ENCODE measurements at places on chromosomes 11 and 22.

DNA sequence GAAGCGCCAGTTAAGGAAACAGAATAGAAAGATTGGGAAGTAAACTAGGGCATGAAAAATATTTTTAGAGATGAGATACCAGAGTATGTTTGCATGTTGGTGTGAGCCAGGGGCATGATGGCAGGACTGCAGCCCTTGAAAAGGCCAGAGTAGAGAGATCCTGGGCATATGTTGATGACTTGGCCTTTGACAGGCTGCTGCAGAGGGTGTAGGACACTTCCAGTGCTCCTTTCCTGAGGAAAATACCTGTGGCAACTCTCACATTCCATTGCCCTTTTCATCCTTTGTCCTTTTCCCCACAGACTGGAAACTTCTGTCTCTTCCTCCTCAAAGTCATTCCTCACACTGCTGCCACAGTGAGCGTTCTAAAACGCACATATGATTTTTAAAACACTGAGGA lies 150.7 kb upstream of the CCDC90B start:
- no peak for DNase-seq

DNA sequence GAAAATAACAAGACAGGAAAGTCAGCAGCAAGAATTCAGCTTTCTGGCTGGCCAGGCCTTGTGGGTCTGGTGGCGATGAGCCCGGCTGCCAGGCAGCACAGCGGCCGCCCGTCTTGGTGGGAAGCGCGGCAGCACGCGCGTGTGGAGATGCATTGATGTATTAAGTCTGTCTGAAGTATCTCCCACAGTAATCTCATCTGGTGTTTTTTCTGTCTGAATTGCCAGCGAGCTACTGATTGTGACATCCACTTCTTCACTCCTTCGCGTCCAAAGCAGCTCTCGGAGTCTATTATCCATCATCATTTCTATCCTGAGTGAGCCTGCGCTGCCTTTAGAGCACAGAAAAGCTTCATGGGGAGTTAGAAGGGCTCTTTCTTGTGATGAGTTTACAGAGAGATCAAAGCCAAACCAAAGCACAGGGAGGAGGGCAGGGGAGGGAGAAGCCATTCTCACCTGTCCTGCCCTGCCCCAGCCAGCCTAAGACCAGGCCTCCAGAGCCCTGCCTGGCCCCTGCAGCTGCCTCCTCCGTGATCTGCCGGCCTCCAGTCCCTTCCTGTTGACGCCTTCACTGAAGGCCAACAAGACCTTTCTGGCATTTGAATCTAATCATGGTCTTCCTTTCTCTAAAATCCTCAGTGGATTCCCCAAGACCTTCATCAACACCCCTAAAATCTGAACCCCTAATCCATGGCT lies 1419.0 kb downstream of the TBC1D22A start:
- DNase-seq = no peak

DNA sequence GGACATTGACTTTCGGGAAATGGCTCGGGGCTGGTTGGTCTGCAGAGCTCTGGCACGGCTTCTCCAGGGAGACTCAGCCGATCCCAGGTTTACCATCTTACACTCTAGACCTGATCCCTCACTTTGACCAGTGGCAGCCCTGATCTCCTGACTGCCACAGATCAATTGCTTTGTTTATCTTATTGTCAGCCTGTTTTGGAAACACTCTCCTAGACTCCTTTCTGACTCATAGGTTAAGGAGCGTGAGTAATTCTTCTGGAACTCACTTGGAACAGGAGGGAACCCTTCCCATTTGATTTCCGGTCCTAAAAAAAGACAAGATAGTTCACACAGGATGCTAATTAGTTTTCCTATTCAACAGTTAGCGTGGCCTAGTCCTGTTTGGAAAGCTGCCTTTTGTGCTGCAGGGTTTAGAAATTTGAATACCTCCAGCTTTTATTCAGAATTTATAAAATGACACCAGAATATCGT lies 16.0 kb upstream of the BMAL1 start:
- no peak for DNase-seq

GRCh38 chr11:65288706-65289536 lies 25.7 kb upstream of the CDC42EP2 start:
- no peak for DNase-seq

GRCh38 chr22:25332386-25332785 lies 112.9 kb downstream of the CRYBB2 start:
- no peak for DNase-seq

DNA sequence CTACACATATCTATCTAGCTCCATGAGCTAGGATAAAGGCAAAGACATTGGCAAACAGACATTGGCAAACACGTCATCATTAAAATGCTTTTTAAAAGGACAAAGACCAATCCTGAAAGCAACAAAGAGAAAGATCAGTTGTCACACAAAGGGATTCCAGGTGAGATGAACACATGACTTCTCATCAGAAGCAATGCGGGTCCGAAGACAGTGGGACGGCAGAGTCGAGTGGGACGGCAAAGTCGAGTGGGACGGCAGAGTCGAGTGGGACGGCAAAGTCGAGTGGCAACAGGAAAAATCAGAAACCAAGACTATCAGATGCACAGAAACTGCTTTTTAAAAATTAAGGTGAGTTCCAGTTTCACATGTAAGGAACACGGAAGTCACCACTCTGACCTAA lies 609.5 kb downstream of the BRD1 start:
- no peak for DNase-seq

DNA sequence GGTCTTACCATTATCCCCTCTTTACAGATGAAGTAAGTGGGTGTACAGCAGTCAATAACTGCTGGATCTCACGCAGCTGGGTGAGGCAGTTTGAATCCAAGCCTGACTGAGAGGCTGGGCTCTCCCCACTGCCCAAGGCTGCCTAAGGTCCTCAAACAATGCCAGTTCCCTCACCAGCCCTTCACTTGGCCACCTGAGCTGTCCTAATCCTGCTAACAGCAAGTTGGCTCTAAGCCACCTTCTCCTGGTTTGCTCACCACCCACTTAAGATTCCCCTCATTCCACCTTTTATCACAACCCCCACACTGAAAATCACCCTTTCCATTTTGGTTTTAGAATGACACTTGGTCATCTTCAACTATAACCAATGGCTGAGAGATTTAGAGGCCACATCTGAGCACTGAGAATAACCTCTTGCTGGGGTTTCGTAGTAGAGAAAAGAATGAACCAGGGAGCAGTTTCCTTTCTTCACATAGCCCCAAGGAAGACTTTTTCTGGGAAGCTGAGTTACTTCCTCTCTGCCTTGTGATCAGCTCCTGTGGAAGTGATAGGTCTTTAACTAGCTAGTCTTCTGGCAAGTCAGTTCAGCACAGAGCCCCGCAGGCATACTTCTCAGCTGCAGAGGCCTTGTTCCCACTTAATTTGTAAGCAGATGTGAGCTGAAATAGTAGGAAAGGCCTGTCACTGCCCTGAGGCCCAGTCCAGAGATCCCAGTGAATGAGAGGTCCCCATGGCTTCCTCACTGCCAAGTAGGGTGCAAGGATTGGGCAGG lies 57.8 kb upstream of the TTC12 start:
- no peak for DNase-seq

GRCh38 chr22:25746012-25746373 lies 4.0 kb downstream of the MYO18B start:
- DNase-seq = no peak

GRCh38 chr22:28029956-28030355 lies 110.9 kb upstream of the PITPNB start:
- DNase-seq = no peak

DNA sequence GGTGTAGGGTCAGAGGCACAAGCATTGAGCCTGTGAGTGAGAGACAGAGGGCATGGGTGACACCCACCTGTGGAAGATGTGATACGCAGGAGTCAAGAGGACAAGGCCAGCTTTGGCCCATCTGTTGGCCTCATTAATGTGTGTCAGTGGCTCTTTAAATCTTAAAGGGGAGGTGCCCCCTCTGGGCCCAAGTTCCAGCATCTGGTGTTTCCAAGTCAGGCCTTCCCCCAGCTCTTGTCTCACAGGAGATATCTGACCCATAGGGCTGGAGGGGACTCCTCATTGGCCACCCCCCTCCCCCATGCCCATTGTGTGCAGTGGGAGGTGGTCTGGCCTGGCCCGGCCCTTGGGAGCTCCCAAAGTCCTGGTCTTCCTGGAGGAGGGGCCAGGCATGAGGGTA lies 8.9 kb downstream of the KCNK7 start:
- DNase-seq = no peak

GRCh38 chr11:84714316-84714780 lies 912.8 kb downstream of the DLG2 start:
- no peak for DNase-seq

DNA sequence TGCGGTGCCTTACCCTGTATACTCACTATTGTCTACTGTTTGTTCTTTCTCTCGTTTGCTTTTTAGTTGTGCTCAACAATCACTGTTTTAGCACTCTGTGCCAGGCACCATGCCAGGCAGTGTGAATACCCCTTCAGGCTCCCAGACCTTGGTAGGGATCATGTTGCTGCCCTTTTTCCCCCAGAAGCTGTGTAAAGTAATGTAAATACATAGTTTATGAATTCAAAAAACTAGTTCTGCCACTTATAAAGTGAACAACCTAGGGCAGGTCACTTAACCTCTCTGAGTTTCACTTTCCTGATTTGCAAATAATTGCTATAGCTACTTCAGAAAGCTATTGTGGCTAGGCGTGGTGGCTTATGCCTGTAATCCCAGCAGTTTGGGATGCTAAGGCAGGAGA lies 81.0 kb upstream of the CTSC start:
- DNase-seq = no peak

GRCh38 chr11:38169286-38169685 lies 1571.2 kb upstream of the RAG2 start:
- DNase-seq = peak; percentile 55

GRCh38 chr11:69113226-69113625 lies 42.5 kb upstream of the SMIM38 start:
- DNase-seq = no peak

GRCh38 chr11:47235163-47235562 lies 13.5 kb downstream of the ACP2 start:
- DNase-seq = no peak

GRCh38 chr22:45430871-45431270 lies 17.4 kb downstream of the RIBC2 start:
- DNase-seq = no peak

DNA sequence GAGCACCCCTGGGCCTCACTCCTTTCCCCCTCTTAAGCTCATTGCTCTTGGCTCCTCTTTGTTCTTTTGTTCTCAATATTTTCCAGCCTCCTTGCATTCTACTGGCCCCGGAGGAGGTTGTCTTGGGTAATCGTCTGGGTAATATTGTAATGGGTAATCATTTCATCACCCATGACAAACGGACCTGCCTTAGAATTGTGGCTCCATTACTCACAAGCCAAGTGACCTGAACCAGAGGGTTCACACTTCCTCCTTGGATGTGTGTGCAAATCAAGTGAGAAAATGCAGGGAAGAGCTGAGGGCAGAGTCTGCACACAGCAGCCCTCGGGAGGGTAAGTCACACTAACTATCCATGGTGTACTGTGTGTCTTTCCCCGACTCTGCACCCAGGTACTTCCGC lies 305.0 kb downstream of the BUD13 start:
- no peak for DNase-seq

GRCh38 chr22:41284465-41284864 lies 1.5 kb downstream of the RANGAP1 start:
- no peak for DNase-seq

- DNase-seq = no peak
These were observed 21.5 kb downstream of the SHISAL1 start for GRCh38 chr22:44291265-44291664.

DNA sequence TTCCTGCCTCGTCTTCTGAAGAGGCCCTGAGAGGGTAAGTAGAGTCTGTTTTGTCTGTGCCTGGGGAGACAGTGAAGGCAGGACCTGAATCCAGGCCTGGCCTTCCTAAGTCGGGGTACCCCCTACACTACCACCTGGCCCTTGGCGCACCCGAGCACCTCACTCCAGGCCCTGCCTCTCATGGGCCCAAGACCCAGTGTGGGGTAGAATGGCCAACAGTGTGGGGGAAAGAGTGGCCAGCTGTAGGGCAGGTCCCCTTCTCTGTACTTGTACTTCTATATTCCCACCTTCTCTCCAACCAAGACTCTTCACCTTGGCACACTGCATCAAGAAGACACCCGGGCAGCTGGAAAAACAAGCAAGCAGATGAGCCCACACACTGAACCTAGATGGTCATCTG lies 22.4 kb upstream of the BID start:
- DNase-seq = no peak

- DNase-seq = no peak
These were observed 293.2 kb downstream of the NTM start for GRCh38 chr11:131663405-131664200.

GRCh38 chr22:50473088-50473487 lies 1.7 kb downstream of the SBF1 start:
- DNase-seq = no peak

DNA sequence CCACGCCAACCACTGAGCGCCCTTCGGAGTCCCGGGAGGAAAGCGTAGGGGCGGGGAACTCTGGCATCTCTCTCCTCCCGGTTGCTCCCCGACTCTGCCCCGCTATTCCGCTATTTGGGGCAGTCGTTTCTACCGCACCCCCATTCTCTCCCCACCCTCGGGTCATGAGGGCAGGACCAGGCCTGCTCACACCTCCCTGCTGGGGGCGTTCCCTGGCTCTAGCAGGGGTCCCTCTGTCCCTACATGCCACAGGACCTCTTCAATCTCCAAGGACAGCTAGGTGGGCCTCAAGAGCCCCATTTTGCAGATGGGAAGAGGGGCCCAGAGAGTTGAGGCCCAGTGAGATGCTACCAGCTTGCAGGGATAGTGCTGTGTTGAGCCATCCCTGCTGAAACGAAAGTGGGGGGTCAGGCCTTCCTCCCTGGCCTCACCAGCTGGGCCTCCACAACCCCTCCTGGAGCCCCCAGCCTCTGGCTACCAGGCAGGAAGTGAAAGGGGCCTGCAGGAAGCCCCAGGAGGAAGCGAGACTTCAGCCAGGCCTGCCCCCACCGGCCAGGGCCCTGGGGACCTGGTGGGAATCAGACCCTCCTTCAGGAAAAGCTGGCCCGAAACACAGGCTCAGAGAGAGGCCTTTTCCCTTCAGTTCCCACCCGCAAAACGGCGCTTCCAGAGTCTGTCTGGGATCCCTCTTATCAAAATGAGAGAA lies 5.5 kb upstream of the SHISA8 start:
- no peak for DNase-seq

- DNase-seq = no peak
These were observed 691.4 kb upstream of the CCDC179 start for GRCh38 chr11:23551706-23552105.

DNA sequence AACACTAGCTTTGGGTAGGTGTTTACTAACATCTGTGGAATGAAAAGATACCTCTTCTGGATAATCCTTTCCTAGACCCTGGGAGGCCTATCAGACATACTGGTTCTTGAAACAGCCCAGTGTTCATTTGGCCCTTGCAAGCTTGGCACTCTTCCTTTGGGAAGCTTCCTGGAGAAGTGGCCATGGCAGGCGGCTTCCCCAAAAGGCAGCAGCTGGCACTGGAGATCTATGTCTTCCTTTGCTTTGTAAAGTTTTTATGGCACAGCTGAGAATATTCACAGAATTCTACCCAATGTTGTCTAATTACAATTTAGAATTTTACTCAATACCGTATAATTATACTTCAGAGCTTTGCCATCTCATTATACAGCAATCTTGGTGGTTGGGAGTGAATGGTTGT lies 199.2 kb upstream of the C11orf87 start:
- no peak for DNase-seq

GRCh38 chr11:128796270-128796669 lies 70.8 kb downstream of the KCNJ1 start:
- no peak for DNase-seq

Data from brain pericyte (primary cell).